Thyroid gland (tissue), 4 donors: ENCODE measurements at places on chromosomes 1 and 21. TPM values are rescaled to one million over a fixed set of nuclear protein-coding genes. Genes with fewer than 3 reads are reported as not detected.

Gene F5
- total RNA-seq: 0.79 TPM

Gene A3GALT2
- not detected for total RNA-seq

Gene PCP4
- total RNA-seq: 199 TPM

Gene SPRR2B
- not detected for total RNA-seq

Gene ANGPTL3
- not detected for total RNA-seq

Gene OLFML2B
- 12.2 TPM for total RNA-seq

Gene S100A7A
- not detected for total RNA-seq

Gene ERICH3
- total RNA-seq: not detected

Gene DEPDC1
- total RNA-seq: not detected

Gene TFAP2E
- 0.81 TPM for total RNA-seq

Gene WDTC1
- 48.6 TPM for total RNA-seq

Gene FCN3
- total RNA-seq: 9.1 TPM

Gene RGS8
- total RNA-seq: 4.0 TPM

Gene PER3
- total RNA-seq: 20.7 TPM

Gene KRTAP13-2
- total RNA-seq: not detected

Gene SFN
- not detected for total RNA-seq

Gene NIBAN1
- 13.2 TPM for total RNA-seq

Gene SLC25A34
- total RNA-seq: 2.5 TPM

Gene CFHR4
- not detected for total RNA-seq

Gene MFSD2A
- total RNA-seq: 9.1 TPM

Gene TNN
- total RNA-seq: 1.3 TPM

Gene DCDC2B
- total RNA-seq: not detected

Gene MXRA8
- 143 TPM for total RNA-seq

Gene GFI1
- 0.49 TPM for total RNA-seq

Gene TDRD5
- total RNA-seq: 1.2 TPM

Gene AIM2
- not detected for total RNA-seq

Gene PROX1
- total RNA-seq: 34.6 TPM

Gene C8A
- not detected for total RNA-seq

Gene PCNX2
- total RNA-seq: 12.1 TPM

Gene LPAR3
- total RNA-seq: 0.40 TPM

Gene ANKRD13C
- 37.2 TPM for total RNA-seq

Gene AMPD1
- not detected for total RNA-seq

Gene TSSK3
- 2.4 TPM for total RNA-seq

Gene CELA2A
- not detected for total RNA-seq

Gene OVAAL
- not detected for total RNA-seq

Gene FCGR2B
- total RNA-seq: 4.1 TPM

Gene FNDC5
- total RNA-seq: 4.0 TPM

Gene SIPA1L2
- total RNA-seq: 30.8 TPM

Gene MCOLN3
- total RNA-seq: 1.8 TPM

Gene TMEM81
- total RNA-seq: 0.59 TPM

Gene CFH
- 177 TPM for total RNA-seq

Gene SPRR2E
- total RNA-seq: not detected

Gene CA6
- total RNA-seq: not detected

Gene PIK3C2B
- 23.5 TPM for total RNA-seq

Gene LAMC1
- total RNA-seq: 213 TPM
